Stomach (tissue), 19 donors: ENCODE measurements at places on chromosomes 2 and 18. TPM values are rescaled to one million over a fixed set of nuclear protein-coding genes. Genes with fewer than 3 reads are reported as not detected.

DNA sequence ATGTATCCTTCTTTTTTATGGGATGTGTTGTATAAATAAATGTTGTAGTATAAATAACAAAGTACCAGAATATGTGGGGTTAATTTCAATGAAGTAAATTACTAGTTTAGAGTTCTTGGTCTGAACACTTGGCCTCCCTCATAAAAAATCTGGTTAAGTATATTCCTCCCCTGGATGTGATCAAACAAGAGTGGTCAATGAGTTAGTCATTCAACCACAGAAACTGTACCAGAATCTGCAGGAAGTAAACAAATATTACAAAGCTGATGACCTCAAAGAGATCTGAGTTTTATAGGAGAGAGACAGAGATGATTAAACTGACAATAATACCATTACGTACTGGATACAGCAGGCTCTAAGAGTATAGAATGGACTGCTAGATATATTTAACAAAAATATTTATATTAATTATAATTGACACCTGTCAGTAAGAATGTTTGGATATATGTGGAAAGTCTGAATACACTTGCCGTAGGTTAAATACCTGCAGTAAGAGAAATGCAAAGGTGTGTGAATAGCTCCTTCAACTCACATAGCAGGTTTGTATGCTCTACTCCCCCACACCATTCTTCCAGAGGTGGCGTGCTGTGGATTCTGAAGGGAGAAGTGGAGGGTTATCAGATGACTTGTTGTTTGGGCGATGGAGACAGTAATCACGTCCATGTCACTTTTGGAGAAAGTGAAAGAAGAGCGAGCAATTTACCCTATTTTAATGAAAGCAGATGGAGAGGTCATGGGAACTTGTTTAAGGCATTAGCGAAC lies 108.3 kb upstream of the LRATD1 start:
- H3K36me3 ChIP-seq, result no peaks in the 10 kb centered on the region
- DNase-seq, result no peak
- no peaks in the 10 kb centered on the region for H3K4me1 ChIP-seq

The GPC1 gene
- 40.1 TPM for polyA plus RNA-seq

The PJVK gene
- polyA plus RNA-seq, result 5.3 TPM

- H3K4me1 ChIP-seq, result peaks cover 25% of the 10 kb centered on the region
- peak; percentile 44 for DNase-seq
- peak overlapping the region; percentile 63 for H3K27ac ChIP-seq
- no peaks in the 10 kb centered on the region for H3K36me3 ChIP-seq
- H3K27me3 ChIP-seq, result no peaks in the 10 kb centered on the region
These were observed 128.4 kb downstream of the KLHL29 start for GRCh38 chr2:23513245-23513871.

- H3K4me3 ChIP-seq, result no peak overlapping the region
- no peaks in the 10 kb centered on the region for H3K36me3 ChIP-seq
- no peak for DNase-seq
- no peaks in the 10 kb centered on the region for H3K4me1 ChIP-seq
- H3K27me3 ChIP-seq, result no peaks in the 10 kb centered on the region
- H3K27ac ChIP-seq, result no peak overlapping the region
These were observed 33.6 kb downstream of the TMEM177 start for GRCh38 chr2:119712571-119712970.

DNA sequence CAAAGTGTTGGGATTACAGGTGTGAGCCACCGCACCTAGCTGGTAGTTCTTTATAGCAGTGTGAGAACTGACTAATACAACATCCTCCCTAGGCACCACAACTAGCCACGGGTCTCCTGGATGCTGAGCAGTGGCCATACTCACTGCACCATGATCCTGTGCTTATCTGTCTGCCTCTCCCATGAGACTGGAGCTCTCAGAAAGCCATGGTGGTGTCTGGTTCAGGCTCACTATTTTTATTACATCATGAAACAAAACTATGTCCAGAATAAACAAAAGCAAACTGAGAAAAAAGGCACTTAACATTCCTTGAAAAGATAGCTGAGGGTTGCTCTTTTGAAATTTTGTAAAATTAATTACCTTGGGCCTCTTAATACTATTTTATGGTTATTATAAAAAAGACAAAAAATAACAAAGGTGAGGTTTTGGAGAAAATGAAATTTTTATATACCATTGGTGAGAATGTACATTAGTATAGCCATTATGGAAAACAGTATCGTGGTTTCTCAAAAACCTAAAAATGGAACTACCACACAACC lies 90.7 kb upstream of the TFCP2L1 start:
- no peaks in the 10 kb centered on the region for H3K27me3 ChIP-seq
- H3K4me3 ChIP-seq, result no peak overlapping the region

The POTEI gene
- polyA plus RNA-seq, result 0.06 TPM

- H3K27me3 ChIP-seq, result no peaks in the 10 kb centered on the region
- no peaks in the 10 kb centered on the region for H3K4me1 ChIP-seq
- no peak overlapping the region for H3K27ac ChIP-seq
- H3K36me3 ChIP-seq, result no peaks in the 10 kb centered on the region
- DNase-seq, result no peak
These were observed 62.5 kb upstream of the LGALSL start for GRCh38 chr2:64391424-64391823.

DNA sequence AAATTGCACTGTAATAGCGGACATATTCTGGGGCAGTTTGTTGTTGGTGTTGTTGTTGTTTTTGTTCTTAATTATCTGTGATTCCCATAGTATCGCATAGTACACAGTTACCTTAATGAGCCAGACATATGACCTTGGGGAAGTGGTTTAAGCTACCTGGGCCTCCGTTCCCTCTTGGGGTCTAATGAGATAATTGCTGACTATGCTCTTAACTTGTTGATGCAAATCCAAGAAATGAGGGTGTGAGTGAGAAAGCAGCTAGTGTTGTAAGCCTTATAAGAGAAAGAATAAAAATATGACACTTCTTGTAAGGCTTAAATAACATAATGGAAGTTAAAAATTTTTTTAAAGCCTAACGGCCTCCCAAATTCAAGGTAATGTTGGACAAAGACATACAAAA lies 7.1 kb downstream of the NMI start:
- peaks cover 16% of the 10 kb centered on the region for H3K4me1 ChIP-seq
- H3K36me3 ChIP-seq, result peaks cover 56% of the 10 kb centered on the region
- H3K4me3 ChIP-seq, result no peak overlapping the region
- no peak for DNase-seq
- H3K27me3 ChIP-seq, result no peaks in the 10 kb centered on the region
- H3K27ac ChIP-seq, result no peak overlapping the region

DNA sequence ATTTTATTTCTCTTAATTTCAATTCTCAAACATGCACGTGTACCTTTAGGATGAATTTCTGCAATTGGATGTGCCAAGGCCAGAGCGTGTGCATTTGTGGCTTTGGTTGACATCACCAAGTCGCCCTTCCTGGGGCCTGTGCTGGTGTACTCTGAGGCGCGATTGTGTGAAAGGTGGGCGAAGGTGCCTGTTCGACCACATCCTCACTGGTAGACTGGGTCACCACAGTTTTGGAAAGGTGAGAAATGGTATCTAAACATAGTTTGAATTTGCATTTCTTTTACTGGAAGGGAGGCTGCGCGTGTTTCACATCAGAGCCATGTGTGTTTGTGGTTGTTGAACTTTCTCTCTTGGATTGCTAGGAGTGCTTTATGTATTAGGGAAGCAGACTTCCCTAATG lies 89.8 kb downstream of the LDLRAD4 start:
- no peak overlapping the region for H3K4me3 ChIP-seq
- no peaks in the 10 kb centered on the region for H3K27me3 ChIP-seq
- H3K27ac ChIP-seq, result no peak overlapping the region

The ANO7 gene
- 2.0 TPM for polyA plus RNA-seq

DNA sequence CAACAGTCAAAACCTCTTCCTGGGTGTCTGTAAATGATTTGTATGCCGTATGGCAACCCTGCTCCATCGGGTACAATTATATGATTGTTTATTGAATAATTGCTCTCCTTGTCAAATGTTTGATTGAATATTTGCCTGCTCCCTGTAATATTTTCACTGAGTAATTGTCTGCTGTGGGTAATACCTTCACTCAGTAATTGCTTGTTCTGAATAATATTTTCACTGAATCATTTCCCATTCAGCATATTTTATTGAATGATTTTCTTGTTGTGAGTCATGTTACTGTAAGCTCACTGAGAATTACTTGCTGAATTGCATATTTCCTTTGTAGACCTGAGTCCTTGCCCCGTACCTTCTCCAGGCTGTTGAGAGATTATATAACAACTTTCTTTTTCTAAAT lies 535.2 kb downstream of the METTL4 start:
- no peak for DNase-seq
- H3K27ac ChIP-seq, result no peak overlapping the region
- no peak overlapping the region for H3K4me3 ChIP-seq
- no peaks in the 10 kb centered on the region for H3K4me1 ChIP-seq
- H3K36me3 ChIP-seq, result no peaks in the 10 kb centered on the region
- no peaks in the 10 kb centered on the region for H3K27me3 ChIP-seq

- H3K27ac ChIP-seq, result no peak overlapping the region
- H3K4me3 ChIP-seq, result no peak overlapping the region
- no peaks in the 10 kb centered on the region for H3K4me1 ChIP-seq
- no peaks in the 10 kb centered on the region for H3K36me3 ChIP-seq
- DNase-seq, result no peak
These were observed 110.6 kb upstream of the RIOK3 start for GRCh38 chr18:23342506-23342905.

The LHCGR gene
- 0.25 TPM for polyA plus RNA-seq

DNA sequence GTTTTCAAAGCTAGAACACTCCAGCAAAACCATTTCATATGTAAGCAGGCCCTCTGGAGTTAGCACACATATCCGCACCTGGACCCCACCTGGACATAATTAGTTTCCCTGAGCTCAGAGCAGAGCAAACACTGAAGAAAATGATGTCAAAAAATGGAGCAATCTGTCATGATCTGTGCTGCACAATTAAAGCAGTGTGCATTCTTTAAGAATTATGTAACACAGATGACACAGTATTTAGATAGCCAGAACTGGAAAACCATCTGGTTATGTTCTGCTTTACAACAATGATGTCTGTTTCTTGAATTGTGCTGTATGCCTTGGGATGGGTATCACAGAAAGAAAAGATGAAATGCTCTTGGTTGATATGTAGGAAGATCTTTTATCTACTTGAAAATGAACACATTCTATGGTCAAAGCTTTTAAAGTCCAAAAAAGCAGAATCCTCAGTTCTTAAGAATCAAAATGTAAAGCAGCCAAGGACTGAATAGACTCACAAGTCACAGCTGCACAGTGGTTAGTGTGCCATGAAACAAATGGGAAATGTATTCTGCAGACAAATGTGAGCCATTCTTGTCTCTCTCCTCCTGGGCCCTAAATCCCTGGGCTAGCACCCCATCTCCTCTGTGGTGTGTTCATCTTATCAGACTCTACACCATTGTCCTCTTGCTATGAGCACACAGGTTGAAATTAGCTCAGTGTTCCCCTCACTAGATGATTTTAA lies 36.8 kb downstream of the HRH4 start:
- H3K27ac ChIP-seq, result no peak overlapping the region
- no peak overlapping the region for H3K4me3 ChIP-seq
- H3K4me1 ChIP-seq, result no peaks in the 10 kb centered on the region
- H3K27me3 ChIP-seq, result no peaks in the 10 kb centered on the region
- H3K36me3 ChIP-seq, result no peaks in the 10 kb centered on the region
- peak; percentile 47 for DNase-seq

- H3K4me3 ChIP-seq, result no peak overlapping the region
- H3K4me1 ChIP-seq, result peaks cover 43% of the 10 kb centered on the region
- H3K27ac ChIP-seq, result no peak overlapping the region
- DNase-seq, result peak; percentile 88
These were observed 2.4 kb upstream of the DTNA start for GRCh38 chr18:34707670-34708069.

The KLF7 gene
- polyA plus RNA-seq, result 2.7 TPM

The LRRC30 gene
- not detected for polyA plus RNA-seq

DNA sequence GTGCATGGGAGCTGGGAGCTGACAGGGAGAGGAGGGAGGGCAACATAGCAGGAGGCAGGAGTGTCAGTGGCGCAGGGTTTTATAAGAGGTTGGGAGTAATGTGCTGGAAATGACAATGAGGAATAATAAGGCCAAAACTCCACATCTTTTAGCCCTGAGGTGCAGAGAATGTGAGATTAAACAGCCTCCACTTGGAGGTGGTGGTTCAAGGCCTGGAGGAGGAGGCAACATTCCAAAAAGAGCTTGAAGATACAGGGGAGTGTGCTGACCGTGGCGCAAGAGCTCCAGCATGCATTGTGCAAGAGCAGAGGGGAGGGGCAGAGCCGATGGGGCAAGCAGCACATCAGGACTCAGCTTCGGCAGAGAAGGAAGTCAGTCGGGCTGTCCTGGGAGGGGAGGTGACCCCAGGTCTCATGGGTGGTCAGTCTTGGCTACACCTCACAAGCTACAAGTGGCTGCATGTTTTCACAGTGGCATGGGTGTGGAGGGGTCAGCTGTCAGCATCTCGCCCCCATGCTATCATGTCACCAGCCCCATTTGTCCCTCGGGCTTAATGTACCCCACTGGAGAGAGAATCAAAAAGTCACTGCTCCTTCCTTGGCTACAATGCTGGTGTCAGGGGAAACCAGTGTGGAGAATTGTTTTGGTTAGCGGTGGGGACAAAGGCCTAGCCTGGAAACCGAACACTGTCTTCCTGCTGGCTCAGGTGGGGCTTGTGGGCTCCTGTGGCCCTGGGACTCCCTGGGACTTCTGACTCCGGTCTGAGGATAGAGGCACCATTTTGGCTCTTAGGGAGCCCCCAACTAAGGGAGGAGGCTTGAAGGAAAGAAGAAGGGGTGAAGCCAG lies 208.0 kb downstream of the ZFP36L2 start:
- H3K4me1 ChIP-seq, result peaks cover 14% of the 10 kb centered on the region
- peak; percentile 72 for DNase-seq
- no peaks in the 10 kb centered on the region for H3K27me3 ChIP-seq
- H3K27ac ChIP-seq, result peak overlapping the region; percentile 30
- no peak overlapping the region for H3K4me3 ChIP-seq
- no peaks in the 10 kb centered on the region for H3K36me3 ChIP-seq

DNA sequence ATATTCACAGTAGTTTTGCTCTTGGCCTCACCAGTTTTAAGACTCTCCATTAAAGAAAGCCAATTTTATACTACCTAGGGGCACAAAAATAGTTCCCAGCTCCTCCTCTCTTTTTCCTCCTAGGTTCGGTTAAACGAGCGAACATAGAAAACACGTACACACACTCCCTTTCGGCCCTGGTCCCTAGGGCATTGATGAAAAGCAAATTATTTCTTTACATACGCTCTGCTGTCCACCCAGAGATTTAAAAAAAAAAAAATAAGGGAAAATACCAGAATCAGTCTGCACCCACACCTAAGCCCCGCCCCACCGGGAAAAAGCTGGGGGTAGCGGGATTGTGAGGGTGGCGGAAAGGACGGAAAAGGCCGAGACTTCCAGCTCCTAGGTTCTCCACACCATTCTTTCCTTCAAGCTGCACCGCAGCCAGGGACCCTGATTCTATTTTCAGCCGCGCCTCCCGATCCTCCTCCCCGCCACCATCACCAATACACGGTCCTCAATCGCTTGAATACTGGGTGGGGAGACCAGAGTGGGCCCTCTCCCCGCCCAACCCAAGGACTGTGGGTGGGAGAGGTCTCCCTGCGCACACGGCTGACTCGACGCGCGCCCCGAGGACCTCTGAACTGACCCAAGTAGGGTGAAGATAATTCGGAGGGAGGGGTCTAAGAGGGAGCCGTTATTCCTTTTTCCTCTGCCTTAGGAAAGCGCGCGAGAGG lies 769 bp downstream of the ATF2 start:
- peak overlapping the region; percentile 70 for H3K27ac ChIP-seq
- DNase-seq, result no peak
- H3K4me1 ChIP-seq, result peaks cover 21% of the 10 kb centered on the region
- H3K4me3 ChIP-seq, result peak overlapping the region; percentile 65
- H3K27me3 ChIP-seq, result no peaks in the 10 kb centered on the region
- H3K36me3 ChIP-seq, result no peaks in the 10 kb centered on the region

The SKOR2 gene
- not detected for polyA plus RNA-seq
